Fibroblast of villous mesenchyme (primary cell): ENCODE measurements at places on chromosomes 5 and 9. TPM values are rescaled to one million over a fixed set of nuclear protein-coding genes. Genes with fewer than 3 reads are reported as not detected.

The GGTA1 gene
- not detected in 2 replicates for total RNA-seq

The PRR16 gene
- 11.6 and 22.0 TPM in 2 replicates for total RNA-seq

The PDE6A gene
- total RNA-seq: under 0.01 TPM in 1 of 2 replicates, not detected in the other

The PCDHGC4 gene
- total RNA-seq: 2.6 and 2.9 TPM in 2 replicates

The TNFSF8 gene
- total RNA-seq: not detected in 2 replicates

The APBA1 gene
- total RNA-seq: 11.2 and 11.6 TPM in 2 replicates

The LRRC19 gene
- not detected in 2 replicates for total RNA-seq

The C6 gene
- total RNA-seq: not detected in 2 replicates

The TLN1 gene
- 369 and 428 TPM in 2 replicates for total RNA-seq

The CFAP77 gene
- total RNA-seq: under 0.01 TPM in 1 of 2 replicates, not detected in the other

- DNase-seq: no peak
These were observed 45.5 kb downstream of the IRF1 start for GRCh38 chr5:132444841-132445639.

DNA sequence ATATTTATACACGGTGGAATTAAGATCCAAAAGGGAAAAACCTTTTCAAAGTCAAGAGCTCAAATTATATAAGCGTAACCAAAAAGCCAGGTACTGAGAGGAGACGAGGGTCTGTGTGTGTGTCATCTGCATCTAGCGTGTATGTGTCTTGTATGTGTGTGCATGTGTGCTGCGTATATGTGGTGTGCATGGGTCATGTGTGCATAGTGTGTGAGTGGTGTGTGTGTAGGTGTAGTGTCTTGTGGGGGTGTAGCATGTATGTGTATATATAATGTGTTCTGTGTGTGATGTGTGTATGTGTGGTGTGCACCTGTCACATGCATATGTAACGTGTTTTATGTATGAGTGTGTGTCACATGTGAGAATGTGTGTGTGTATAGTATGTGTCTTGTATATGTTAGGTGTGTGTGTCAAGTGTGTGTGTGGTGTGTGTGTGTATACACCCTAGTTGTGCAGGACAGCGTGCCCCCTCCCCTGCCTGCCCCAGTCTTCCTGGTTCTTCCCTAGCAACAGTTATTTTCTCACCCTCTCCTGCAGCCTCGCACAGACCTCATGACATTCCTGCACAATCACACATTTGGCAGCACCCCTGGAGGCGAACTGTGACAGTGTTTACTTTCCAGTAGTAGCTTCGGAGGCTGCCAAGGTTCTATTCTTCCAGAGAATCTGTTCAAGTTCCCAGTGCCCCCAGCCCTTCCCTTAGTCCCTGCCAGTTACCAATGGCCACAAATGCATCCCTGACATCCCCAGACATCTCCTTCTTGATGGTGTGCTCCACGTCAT, 27.1 kb upstream of the TNIP1 start:
- DNase-seq: peak; percentile 51

GRCh38 chr9:92518199-92518598, 17.6 kb downstream of the ECM2 start:
- DNase-seq: no peak

DNA sequence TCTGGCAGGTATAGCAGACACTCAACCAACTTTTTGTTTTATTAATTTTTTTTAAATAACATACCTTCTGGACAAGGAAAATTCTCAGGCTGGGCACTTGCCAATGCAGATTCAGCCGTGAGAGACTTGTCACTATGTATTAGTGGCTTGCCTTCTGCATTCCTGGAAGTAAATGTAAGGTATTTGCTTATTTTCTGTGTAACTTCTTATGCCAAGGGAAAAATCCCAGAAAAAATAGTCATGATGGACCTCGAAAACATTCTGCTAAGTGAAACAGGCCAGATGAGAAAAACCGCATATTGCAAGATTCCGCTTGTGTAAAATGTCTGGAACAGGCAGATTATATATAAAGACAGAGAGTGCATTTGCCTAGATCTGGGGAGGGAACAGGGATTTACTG, 260.3 kb upstream of the DAPK1 start:
- peak; percentile 10 for DNase-seq

- DNase-seq: no peak
These were observed 82.0 kb downstream of the COL5A1 start for GRCh38 chr9:134723491-134724190.

GRCh38 chr9:38235244-38235643, 157.3 kb upstream of the ALDH1B1 start:
- no peak for DNase-seq

- no peak for DNase-seq
These were observed 104.7 kb downstream of the KCTD16 start for GRCh38 chr5:144275329-144275728.

DNA sequence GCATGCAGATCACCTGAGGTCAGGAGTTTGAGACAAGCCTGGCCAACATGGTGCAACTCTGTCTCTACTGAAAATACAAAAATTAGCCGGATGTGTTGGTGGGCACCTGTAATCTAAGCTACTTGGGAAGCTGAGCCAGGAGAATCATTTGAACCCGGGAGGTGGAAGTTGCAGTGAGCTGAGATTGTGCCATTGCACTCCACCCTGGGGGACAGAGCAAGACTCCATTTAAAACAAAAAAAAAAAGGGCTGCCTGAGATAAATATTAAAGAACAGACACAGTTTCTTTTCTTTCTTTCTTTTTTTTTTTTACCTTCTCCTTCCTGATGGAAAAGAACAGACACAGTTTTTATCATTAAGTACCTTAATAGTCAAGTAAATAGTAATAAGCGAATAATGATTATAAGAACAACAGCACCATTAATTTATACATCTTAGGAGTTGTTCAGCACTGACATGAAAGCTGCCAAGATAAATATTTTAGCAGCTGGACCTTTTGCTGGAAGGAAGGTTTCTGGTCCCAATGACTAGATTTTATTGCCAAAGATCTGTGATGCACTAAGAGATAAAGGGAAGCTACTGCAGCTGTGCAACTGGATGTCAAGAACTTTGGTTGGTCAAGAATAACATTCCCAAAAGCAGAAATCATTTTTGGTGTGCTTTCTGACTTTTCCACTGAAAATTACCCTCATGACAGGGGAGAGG, 7.0 kb downstream of the CENPP start:
- peak; percentile 48 for DNase-seq

- peak; percentile 66 for DNase-seq
These were observed 24.2 kb downstream of the PCDHGC5 start for GRCh38 chr5:141512911-141513626.

DNA sequence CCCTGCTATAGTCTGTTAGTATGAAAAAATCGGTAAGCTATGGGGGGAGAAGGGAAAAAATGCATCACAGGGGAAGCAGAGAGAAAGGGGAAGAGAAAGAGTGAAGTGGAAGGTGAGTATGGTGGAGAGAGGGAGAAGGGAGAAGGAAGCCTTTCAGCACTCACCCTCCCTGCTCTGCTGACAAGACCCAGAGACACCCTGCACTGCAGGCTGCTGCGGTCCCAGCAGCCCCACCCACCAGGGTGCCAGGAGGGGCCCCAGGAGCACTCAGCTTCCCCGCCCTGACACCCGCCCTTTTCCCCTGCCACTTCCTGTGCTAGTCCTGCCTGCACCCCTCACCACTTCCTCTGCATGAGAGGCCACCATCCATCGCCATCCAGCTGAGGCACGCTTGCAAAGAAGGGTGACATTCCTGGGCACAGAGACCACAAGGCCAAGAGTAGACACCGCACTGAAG, 12.7 kb downstream of the STK10 start:
- DNase-seq: no peak

DNA sequence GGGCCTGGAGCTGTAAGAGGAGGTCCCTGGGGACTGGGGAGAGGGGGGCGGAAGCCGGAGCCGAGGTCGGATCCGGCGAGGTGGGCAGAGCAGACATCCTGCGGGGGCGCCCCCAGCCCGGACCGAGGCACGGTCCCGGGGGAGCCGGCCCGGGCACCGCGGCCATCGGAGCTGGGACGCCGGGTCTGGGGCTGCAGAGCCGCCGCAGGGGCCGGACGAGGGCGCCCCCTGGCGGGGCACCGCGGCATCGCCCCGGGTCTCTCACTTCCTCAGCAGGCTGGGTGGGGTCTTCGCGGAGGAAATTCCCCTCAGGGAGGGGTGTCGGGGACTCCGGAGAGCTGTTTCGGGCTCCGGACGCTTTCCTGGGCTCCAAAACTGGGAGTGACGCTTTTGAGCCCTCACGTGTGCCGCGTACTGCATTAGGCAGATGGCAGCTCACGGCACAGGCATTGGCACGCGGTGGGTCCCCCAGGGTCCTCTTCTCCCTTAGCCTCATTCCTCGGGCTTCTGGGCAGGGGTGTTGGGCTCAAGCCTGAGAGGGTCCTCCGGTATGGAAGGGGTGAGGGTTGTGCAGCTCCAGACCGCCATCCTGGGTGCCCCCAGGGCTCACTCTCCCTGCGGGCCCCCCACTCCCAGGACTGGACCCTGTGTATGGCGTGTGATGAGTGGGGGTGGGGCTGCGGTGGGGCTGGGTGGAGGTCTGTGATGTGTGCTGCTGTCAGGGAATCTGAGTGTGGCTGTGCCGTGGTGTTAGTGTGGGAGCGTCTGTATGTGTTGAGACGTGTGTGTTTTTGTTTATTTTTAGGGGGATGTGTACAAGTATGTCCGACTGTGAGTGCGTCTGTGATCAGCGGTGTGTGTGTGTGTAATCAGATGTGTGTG, 29.6 kb downstream of the LHX2 start:
- peak; percentile 10 for DNase-seq

GRCh38 chr5:33772380-33772897, 119.4 kb downstream of the ADAMTS12 start:
- peak; percentile 75 for DNase-seq

DNA sequence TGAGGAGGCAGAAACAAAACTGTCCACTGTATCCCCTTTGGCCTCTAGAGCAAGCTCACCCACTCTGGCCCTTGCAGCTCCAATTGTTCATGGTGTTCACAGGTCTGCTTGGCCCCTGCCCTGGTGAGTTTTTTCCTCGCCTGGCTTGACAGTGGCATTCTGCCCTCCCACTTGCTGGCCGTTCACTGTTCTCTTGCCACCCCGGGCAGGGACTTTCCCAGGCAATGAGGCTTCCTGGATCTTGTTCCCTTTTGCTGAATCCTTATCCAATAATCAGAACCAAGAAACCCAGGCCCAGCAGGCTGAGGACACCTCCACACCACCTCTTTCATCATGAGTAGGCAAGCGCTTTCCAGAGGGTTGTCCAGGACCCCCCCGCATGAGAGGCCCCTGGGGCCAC, 31.2 kb downstream of the ZNF618 start:
- no peak for DNase-seq

GRCh38 chr9:108750661-108751215, 105.0 kb downstream of the ACTL7B start:
- DNase-seq: no peak

DNA sequence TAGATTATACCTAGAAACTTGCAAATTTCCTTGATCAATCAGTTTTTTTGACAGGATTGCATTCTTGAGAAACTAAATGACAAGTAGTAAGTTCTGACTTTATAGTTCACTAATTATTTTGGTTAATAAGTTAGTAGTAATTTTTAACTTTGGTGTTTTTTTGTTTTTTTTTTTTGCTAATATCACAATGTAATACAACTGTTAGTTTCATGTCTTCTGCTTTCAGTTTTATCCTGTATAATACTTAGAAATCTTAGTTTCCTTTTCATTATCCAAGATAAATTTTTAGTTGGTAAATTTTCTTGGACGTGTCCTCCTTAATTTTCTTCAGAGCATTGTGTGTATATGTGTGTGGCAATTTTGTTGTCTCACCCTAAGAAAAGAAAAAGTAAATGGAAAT, 57.8 kb downstream of the CWC27 start:
- DNase-seq: no peak

DNA sequence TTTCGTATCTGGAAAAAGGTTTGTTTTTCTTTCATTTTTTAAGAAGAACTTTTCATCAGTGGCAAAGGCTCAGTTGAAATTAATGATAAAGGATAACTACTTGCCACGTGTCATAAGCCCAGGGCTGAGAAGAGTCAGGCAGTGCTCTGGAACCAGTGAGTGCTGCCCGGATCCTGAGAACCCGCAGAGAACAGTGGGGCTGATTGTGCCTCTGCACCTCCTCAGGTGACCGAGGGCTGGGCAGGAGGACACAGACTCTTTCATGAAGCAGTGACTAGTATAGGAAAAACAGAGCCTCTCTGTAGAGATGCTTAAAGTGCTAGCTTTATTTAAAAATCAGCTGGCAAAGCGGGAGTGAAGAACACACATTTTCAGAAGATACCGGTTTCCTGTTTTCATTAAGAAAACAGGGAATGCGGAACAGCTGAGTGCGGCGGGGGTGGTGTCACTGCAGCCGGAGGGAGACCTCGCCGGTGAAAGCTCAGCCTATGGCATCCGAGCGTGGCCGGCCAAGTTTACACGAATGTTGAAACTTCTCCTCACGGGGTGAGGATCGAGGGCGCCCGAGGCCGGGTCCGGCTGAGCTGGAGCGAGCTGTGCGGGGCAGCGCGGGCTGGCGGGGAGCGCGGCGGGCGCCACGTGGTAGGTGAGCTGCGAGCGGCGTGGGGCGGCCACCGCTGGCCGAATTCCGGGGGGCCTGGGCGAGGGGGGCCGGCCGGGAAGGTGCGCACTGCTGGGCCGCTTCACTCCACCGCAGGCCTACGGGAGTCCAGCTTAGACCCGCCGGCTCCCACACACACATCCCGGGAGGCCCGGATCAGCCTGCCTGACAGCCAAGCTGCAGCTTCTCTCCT, 134.7 kb upstream of the DMRT1 start:
- DNase-seq: peak; percentile 87

GRCh38 chr5:78004559-78004958, 228.4 kb upstream of the TBCA start:
- no peak for DNase-seq

- DNase-seq: no peak
These were observed 6.4 kb upstream of the TOR4A start for GRCh38 chr9:137270929-137271695.

- DNase-seq: peak; percentile 66
These were observed 72.7 kb downstream of the ZFAND5 start for GRCh38 chr9:72292256-72292682.

- DNase-seq: no peak
These were observed 34.1 kb downstream of the PLPP7 start for GRCh38 chr9:131323629-131324028.

- DNase-seq: no peak
These were observed 35.0 kb downstream of the ANGPTL2 start for GRCh38 chr9:127087411-127087810.

- DNase-seq: no peak
These were observed 176.1 kb upstream of the MVB12B start for GRCh38 chr9:126150411-126151030.

DNA sequence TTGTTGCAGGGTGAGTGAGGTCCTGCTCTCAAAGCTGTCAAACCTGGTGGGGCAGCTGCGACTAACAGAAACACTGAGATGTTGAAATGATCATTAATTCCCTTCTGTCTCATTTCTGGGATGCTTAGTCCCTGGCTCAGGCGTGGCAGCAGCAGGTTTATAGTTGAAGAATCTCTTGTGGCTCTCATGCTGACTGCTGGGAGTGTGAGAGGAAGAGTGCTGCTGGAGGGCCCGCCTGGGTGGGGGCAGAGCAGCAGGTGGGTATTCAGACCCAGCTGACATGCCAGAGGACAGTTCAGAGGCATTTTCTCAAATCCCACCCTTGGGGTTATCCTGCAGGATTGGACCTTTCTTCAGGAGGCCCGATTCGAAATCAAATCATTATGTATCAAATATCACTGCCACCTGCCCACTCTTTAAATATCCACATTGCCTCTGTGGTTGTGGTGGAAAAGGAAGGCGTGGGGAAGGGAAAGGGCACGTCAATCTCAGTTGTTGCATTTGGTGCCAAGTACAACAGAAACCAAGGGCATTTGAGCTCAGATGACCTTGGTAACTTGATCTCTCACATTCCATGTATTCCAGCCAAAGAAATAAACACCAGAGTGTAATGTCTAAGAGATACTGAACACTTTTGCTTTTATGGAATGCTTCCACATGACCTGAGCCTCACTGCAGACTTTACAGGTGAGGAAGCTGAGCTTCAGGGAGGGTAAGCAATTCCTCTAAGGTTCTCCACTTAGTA, 224.3 kb downstream of the AOPEP start:
- no peak for DNase-seq
